CD4-positive, alpha-beta T cell treated with Interleukin-15 for 4 hours (primary cell): ENCODE measurements at places on chromosomes 2 and 18.

- no peak for DNase-seq
Observed at GRCh38 chr2:75952173-75952572, 241.5 kb upstream of the GCFC2 start.

DNA sequence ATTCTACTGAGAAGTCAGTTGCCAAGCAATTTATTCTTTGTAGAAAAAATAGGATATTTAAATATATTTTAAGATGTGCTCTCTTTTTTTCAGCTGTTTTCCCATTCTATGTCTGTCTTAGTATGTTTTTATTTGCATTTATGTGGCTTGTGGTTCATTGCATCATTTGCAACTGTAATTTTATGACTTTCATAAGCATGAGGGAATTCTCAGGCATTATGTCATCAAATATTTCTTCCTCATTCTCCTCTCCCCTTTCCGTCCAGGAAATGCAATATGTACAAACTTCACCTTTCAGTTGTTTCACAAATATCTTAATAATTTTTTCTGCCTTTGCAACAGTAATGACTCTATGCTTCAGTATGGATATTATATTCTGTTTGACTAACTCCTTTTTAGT lies 560.2 kb upstream of the LRATD1 start:
- DNase-seq = no peak

GRCh38 chr2:33484042-33484621 lies 7.7 kb downstream of the RASGRP3 start:
- no peak for DNase-seq

DNA sequence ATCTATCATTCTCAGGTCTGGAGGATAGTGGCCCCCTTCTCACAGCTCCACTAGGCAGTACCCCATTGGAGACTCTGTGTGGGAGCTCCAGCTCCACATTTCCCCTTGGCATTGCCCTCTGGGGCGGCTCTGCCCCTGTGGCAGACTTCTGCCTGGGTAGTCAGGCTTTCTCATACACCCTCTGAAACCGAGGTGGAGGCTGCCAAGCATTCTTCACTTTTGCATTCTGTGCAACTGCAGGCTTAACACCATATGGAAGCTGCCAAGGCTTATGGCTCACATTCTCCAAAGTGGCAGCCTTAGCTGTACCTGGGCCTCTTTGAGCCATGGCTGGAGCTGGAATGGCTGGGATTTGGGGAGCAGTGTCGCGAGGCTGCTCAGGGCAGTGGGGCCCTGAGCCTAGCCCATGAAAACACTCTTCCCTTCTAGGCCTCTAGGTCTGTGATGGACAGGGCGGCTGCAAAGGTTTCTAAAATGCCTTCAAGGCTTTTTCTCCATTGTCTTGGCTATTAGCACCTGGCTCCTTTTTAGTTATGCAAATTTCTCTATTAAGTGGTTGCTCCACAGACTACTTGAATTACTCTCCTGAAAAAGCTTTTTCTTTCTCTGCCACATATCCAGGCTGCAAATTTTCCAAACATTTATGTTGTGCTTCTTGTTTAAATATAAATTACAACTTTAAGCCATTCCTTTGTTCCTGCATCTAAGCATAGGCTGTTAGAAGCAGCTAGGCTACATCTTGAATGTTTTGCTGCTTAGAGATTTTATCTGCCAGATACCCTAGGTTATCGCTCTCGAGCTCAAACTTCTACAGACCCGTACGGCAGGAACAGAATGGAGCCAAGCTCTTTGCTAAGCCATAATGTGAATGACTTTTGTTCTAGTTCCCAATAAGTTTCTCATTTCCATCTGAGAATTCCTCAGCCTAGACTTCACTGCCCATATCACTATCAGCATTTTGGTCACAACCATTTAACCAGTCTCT lies 206.5 kb downstream of the CPS1 start:
- no peak for DNase-seq

DNA sequence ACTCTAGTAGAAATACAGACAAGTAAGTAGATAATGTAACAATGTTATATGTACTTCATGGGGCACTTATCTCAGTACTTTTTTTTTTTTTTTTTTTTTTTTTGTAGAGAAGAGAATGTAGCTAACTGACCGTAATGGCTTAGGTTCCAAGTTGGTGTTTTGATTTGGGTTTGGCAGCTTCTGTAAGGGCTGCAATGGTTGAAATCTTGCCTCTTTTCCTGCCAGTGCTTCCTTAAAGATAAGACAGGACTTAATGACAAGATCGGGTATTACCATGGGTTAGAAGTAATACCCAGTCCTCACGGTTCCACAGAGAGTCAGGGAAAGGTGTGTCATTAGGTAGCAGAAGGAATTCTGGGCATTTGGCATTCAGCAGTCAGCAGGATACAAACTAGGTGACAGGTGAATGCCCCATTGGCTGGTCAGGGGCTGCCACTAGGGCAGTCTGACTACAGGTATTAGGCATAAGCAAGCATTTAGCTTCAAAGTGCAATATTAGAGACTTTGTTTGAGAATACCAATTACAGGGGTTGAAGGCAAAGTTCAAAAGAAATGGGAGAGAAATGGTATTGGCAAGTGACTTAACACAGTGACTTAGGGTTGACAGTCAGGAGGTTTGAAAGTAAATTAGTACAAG lies 189.4 kb upstream of the RND3 start:
- DNase-seq = no peak

- DNase-seq = no peak
Observed at GRCh38 chr18:23232331-23232730, 97.0 kb downstream of the CABLES1 start.

DNA sequence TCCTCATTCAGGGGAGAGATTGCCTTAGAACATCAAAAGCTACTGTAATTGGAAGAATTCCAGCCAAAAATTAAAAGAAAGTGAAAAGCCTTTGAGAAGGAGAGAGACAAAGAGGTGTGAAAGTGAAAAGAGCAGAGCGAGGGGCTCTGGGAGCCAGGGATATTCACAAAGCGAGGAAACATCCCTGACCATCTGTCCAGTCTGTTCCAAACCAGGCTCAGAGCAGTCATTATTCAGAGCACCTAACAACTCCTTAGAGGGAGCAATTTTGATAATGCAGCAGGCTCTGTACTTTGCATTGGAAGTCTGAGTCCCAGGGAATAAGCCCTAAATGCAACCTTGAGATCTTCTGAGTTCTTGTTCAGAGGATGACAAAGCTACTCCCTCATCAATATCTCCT lies 119.1 kb upstream of the LYPD1 start:
- no peak for DNase-seq
